Kidney epithelial cell (primary cell): ENCODE measurements at places on chromosomes 2 and 18. TPM values are rescaled to one million over a fixed set of nuclear protein-coding genes. Genes with fewer than 3 reads are reported as not detected.

Gene NAT8
- not detected in 2 replicates for total RNA-seq

- DNase-seq, result peak; percentile 50
Observed at GRCh38 chr2:117127680-117128079, 686.8 kb upstream of the DDX18 start.

GRCh38 chr2:134233728-134234136, 20.1 kb upstream of the MGAT5 start:
- DNase-seq, result no peak

DNA sequence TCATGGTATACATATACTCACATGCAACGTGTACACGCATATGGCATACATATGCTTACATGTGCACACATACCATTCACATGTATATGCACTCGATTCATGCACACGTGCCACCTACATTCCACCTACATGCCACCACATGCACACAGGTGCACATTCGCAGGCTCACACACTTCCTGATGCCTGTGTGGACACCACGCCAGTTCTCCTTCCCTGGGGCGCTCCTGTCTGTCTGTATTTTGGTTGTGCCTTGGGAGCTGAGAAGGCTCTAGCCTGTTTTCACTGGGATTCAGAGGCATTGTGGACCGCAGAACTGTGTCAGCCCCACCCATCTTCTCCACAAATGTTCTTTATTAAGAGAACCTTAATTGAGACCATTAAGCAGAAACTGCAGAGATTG, 96.6 kb upstream of the CTDP1 start:
- DNase-seq, result no peak

GRCh38 chr2:50181212-50181611, 850.7 kb downstream of the NRXN1 start:
- no peak for DNase-seq

- DNase-seq, result no peak
Observed at GRCh38 chr18:55449412-55450140, 138.4 kb downstream of the TCF4 start.
